ENCODE measurements at places on chromosomes 7 and 10.

DNA sequence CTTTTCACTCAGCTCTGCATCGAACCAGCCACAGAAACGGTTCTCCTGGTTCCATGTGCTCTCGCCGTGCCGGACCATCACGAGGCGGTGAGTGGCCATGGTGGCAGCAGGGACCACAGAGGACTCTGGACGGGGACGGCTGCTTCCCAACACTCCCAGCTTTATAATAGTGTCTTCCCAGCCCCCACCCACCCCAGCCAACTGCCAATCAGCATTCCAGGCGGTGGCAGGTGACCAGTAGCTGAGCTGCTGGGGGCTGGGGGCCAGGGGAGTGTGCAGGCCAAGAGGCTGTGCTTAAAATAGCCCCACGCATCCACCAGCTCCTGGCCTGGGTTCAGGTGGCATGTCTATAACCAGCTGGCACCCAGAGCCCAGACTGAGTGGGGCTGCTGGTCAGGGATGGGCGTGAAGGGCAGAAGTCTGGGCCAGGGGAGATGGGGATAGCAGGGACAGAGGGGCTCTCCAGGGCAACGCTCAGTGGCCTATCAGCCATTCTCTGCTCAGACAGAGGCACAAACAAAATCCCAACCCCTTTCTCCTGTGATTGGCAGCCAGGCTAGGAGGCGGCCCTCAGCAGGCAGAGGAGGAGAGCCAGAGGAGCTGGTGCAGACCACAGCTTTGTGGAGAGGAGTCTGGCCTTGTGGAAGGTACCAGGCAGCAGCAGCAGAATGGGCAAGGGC lies at the start of gene PGAM2:
Gene PGAM2 (minus strand): TSS at position 137 of the 680 bp plus-strand sequence. CDS start 38 bp downstream, at position 99.
- DNase-seq = no peak

DNA sequence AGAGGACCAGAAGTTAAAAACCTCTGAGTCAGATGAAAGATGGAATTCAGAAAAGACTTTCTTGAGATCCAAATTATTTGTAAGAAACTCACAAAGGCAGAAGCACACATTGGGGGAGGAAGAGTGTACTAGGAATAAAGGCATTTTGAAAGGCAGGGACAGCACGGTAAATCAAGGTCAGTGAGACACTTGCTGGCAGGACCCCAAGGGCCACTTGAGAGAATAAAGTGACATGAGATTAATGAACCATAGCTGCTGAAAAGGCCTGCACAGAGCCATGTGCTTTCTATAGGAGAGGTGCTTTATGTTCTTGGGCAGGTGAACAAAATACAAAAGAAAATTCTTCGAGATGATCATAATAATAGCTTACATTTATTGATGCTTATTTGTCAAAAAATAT lies 929.9 kb upstream of the MBL2 start:
- no peak for DNase-seq

DNA sequence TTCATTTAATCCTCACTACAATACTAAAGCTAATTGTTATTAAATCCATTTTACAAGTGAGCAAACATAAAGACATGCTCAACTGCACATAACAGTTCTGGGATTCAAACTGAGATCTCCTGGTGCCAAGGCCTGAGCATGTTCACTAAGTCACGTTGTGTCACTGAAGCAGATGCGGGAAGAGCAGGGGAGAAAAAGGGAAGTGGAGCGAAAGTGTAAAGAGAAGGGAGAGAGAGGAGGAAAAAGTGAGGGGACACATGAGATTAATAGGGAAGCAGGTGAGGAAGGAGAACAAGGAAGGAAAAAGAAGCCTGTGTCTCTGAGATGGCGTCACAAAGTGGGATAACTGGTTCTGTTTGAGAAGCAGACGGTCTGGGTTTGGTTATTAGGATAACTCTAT lies 38.9 kb upstream of the KAT6B start:
- no peak for DNase-seq

- DNase-seq = no peak
Observed at GRCh38 chr10:129161150-129161549, 305.9 kb upstream of the MGMT start.

DNA sequence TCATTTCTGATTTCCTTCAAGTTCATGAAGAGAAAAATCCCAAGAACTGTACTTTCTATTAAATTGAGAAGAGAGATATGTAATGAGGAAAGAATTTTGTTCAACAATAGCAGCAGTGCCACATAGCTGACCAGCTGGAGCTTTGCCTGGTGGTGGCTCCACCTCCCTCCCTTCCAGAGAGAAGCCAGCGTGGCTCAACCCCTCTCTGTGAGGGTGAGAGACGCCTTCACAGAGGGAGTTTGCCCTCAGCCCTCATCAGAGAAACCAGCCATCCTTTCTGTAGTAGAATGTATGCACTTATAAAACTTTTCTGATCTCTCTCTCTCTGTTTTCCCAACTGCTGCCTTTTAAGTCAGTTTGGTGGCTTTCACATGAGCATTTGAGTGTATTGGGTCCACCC lies 20.5 kb upstream of the COL1A2 start:
- DNase-seq = peak; percentile 6

Data from NCI-H524 (cell line).